Activated T-helper 17 cell treated with anti-CD3 and anti-CD28 coated beads, Interleukin-2, amount 50 U/mL, for 72 hours (primary cell): ENCODE measurements at places on chromosomes 13 and 19. TPM values are rescaled to one million over a fixed set of nuclear protein-coding genes. Genes with fewer than 3 reads are reported as not detected.

- ATAC-seq = no peak
These were observed 282.5 kb downstream of the SUCLA2 start for GRCh38 chr13:47718556-47718955.

The FUT6 gene
- total RNA-seq = not detected

DNA sequence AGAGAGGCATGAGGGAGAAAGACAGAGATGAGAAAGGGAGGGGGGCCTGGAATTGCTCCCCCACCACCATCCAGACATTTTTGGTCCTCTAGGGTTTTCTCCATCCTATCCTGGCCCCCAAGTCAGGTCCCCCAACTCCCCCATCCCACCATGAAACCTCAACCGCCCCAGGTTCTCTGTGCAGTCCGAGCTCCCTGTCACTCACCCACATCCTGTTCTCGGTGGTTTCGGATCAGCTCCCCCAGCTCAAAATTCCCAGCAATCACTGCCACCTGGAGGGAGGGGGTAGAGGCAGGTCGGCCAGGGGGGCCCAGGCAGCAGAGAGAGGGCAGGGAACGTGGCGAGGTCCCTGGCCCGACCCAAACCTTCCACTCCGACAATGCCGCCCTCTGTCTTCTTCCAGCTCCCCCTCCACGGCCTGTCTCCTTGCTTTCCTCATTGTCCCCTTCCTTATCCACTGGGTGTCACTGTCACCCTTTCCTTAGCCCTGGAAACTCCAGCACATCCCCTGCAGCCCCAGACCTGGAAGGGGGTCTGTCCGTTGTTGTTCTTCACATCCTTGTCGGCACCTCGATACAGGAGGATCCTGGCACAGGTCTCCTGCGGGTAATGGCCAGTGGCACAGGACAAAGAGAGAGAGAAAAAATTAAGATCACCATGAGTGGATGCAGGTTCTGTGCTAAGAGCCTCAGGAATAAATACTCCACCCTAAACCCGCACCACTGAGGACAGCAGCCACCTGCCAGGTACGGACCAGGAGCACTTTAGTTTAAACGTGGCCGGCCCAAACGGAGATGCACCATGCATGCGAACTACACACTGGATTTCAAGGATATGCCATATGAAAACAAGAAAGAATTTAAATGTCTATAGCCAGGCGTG, 15.4 kb downstream of the SHANK1 start:
- ATAC-seq = no peak

DNA sequence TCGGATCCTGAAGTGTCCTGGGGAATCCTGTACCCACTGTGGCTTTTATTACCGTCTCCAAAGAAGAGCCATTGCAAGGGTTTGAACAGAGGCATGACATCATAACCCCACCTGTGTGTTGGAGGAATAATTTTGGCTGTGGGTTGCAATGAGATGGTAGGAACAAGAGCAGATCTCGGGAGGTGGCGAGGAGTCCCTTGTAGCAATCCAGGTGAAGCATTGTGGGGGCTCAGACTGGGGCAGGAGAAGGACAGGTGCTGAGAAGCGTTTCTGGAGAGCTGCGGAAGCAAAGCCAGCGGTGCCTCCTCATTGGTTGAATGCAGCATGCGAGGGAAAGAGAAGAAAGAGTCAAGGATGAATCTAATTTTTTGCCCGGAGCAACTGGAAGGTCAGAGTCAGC, 382.4 kb downstream of the EFNB2 start:
- no peak for ATAC-seq

The TRPC4 gene
- total RNA-seq = not detected

GRCh38 chr19:48962029-48962848, 2.9 kb upstream of the FTL start:
- peak; percentile 12 for ATAC-seq

GRCh38 chr19:811506-812048, 10.2 kb downstream of the PLPPR3 start:
- ATAC-seq = no peak

GRCh38 chr13:97535614-97536013, 101.6 kb downstream of the RAP2A start:
- no peak for ATAC-seq

GRCh38 chr19:38831142-38831605, 420 bp downstream of the ECH1 start:
- peak; percentile 72 for ATAC-seq

- no peak for ATAC-seq
These were observed 459.3 kb downstream of the ITGBL1 start for GRCh38 chr13:101911752-101912151.

DNA sequence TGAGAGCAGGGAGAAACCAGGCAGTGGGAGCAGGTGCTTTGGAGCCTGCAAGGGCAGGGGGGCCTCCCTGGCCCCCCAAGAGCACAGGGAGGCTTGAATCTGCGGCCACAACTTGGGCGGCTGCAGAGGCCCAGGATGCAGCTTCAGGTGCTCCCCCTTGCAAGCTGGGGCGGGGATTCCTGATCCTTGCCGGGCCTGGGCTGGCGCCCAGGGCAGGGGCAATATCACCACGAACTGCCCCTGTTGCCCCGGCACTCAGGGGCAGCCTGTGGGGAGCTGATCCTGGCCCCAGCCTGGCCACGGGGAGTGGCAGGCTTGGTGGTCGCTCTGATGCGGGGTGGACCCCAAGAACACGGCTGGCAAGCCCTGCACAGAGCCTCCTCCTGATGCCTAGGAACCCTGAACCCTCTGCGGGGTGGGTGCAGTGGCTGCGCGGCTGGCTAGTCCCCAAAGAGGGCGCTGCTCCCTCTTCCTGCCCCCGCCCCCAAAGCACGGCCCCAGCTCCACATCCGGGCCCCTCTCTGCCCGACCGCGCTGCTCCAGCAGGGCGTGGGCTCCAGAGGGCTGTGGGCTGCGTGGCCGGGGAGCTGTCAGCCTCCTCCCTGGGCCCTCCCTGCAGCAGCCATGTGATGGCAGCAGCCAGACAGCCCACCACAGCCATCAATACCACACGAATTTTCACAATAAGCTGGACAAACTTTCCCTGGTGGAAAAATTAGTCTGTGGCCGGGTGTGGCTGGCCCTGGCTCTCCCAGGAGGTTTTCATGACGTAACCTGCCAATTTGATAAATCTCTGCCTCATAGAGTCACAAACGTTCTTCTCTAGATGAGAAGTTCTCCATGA, 21.0 kb downstream of the TNFSF9 start:
- ATAC-seq = peak; percentile 73

The KLK14 gene
- total RNA-seq = 0.26 TPM

GRCh38 chr19:40232949-40233810, 6.7 kb upstream of the CCNP start:
- ATAC-seq = no peak

GRCh38 chr13:109784590-109785140, 1.7 kb downstream of the IRS2 start:
- peak; percentile 37 for ATAC-seq

DNA sequence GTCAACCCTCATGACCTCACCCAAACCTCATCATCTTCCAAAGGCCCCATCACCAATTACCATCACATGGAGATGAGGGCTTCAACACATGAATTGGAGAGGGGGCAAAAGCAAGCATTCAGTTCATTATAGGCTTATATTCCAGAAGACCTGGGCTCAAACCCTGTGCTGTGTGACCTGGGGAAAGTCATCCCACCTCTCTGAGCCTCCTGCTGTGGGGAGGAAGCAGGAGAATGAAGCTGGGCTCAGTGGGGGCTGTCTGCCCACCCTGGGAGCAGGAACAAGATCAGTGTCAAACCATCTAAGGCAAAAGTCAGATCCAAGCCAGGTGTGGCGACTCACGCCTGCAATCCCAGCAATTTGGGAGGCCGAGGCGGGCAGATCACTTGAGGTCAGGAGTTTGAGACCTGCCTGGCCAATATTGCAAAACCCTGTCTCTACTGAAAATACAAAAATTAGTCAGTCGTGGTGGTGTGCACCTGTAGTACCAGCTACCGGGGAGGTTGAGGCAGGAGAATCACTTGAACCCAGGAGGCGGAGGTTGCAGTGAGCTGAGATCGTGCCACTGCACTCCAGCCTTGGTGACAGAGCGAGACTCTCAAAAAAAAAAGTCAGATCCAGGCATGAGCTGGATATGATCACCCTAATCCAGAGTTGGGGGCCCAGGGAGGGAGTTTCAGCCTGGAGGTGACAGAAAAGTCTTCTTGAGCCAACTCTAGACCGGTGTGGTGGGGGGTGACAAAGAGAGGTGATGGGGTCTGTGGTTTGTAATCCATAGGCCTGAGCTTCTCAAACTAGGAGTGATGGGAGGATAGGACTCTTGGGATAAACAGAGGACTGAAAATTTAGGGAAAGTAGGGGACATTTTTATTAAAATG, 1.6 kb upstream of the TPM4 start:
- ATAC-seq = no peak

The ELAVL3 gene
- total RNA-seq = not detected

- no peak for ATAC-seq
These were observed 859 bp downstream of the ZNF568 start for GRCh38 chr19:36916991-36917390.

DNA sequence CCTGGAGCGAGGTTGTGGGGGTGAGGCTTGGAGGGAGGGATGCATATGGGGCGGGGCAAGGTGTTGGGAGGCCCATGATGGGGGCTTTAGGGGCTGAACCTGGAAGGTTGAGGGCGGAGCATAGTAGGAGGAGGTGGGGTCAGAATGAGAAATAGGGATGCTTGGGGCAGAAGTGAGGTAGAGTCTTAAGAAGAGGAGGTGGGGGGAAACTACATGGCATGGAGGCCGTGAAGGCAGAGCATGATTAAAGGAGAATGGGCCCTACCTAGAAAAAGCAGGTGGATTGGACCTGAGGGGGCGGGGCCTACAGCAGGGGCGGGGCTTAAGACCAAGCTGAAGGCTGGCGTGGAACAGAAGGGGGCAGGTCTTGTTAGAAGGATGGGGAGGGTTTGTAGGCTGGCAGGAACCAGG, 799 bp downstream of the NR1H2 start:
- ATAC-seq = peak; percentile 9

DNA sequence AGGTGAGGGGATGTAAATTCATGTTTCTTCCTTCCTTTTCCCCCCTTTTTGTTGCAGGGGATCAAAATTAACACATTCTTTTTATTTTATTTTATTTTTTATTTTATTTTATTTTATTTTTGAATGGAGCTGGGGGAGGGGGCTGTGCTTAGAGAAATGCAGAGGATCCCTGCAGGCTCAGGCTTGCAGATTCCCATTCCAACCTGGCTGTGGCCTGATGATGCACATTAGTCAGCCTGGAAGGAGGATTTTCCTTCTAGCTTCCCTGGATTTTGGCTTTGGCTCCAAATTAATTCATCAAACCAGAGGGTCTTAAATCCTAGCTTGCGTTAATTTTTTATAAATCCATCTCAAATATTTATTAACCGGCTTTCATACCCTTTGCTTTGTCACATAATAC, 67.0 kb downstream of the FREM2 start:
- ATAC-seq = no peak

- peak; percentile 23 for ATAC-seq
These were observed 62.4 kb downstream of the AKAP11 start for GRCh38 chr13:42334329-42334706.

The CD22 gene
- 11.7 TPM for total RNA-seq

GRCh38 chr13:88472316-88472715, 801.1 kb downstream of the SLITRK5 start:
- no peak for ATAC-seq

GRCh38 chr13:53238261-53238660, 209.6 kb downstream of the OLFM4 start:
- no peak for ATAC-seq

DNA sequence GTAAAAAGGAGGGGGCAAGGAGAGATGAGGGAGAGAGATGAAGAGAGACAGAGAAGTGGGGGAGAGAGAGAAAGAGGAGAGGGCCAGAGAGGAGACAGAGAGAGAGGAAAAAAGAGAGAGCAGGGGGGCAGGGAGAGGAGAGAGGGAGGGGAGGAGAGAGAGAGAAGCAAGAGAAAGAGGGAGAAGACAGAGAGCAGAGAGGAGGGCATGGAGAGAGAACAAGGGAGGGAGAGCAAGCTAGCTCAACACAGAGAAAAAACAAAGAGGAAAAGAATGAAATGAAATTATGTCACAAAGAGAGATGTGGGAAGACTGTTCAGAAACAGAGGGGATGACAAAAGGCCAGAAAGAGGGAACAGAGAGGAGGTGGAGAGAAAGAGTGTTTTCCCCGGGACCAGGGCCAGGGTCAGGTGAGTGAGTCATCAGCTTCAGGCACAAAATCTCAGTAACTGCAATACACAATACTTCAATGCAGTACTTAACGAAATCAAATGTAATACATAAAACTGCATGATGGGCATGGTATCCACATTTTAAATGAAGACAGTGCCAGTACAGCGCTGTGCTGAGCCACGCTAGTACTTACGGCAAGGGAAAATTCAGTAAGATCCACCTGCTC, 4.8 kb downstream of the KLK7 start:
- no peak for ATAC-seq

The CEACAM8 gene
- total RNA-seq = not detected

DNA sequence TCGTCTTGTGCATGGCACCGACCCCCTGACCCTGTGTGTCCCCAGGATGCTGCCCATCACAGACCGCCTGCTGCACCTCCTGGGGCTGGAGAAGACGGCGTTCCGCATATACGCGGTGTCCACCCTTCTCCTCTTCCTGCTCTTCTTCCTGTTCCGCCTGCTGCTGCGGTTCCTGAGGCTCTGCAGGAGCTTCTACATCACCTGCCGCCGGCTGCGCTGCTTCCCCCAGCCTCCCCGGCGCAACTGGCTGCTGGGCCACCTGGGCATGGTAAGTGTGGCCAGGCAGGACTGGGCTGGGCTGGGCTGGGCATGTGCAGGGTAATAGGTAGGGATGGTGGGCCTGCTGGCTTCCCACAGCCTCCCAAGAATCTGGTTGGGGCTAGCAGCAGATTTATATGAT, 17.0 kb downstream of the CYP4F22 start:
- ATAC-seq = no peak

The SIGLEC7 gene
- not detected for total RNA-seq

The ZNF85 gene
- 11.4 TPM for total RNA-seq

- no peak for ATAC-seq
These were observed 18.2 kb upstream of the AKAP8 start for GRCh38 chr19:15397782-15398181.

GRCh38 chr13:42369071-42369797, 97.3 kb downstream of the AKAP11 start:
- peak; percentile 98 for ATAC-seq

GRCh38 chr19:4781801-4782200, 9.7 kb upstream of the FEM1A start:
- no peak for ATAC-seq

DNA sequence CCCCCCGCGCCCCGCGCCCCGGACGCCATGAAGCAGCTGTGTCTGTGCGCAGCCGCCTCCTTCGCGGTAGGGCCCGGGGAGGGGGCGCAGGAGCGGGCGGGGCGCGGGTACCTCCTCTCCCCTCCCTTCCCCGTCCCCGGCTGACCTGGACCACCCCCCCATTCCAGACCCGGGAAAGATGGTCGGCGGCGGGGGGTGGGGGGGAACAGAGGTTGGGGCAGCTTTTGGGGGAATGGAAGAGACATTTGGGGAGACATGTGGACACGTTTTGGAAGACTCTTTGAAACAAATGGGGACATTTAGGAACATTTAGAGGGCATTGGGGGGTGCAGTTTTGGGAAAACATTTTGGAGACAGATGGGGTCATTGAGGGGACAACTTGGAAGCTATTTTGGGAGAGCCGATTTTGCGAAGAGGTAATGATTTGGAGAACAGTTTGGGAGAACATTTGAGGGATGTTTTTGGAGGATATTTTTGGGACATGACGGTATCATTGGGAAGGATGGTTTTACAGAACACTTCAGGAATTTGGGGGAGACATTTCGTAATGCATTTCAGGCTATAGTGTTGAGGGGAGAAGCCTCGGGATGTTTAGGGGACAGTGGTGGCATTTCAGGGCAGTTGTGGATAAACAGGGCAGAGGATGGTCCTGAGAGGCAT, 16.1 kb downstream of the ANKRD24 start:
- ATAC-seq = no peak

The SYT3 gene
- total RNA-seq = not detected
